ENCODE measurements at places on chromosomes 4 and X. TPM values are rescaled to one million over a fixed set of nuclear protein-coding genes. Genes with fewer than 3 reads are reported as not detected.

- H3K4me1 ChIP-seq: peaks cover 12% of the 10 kb centered on the region
- DNase-seq: no peak
- H3K27me3 ChIP-seq: no peaks in the 10 kb centered on the region
- H3K27ac ChIP-seq: no peak overlapping the region
- H3K36me3 ChIP-seq: no peaks in the 10 kb centered on the region
Observed at GRCh38 chrX:108412783-108413182, 25.4 kb downstream of the COL4A6 start.

The RNF128 gene
- polyA plus RNA-seq: 14.7 TPM

DNA sequence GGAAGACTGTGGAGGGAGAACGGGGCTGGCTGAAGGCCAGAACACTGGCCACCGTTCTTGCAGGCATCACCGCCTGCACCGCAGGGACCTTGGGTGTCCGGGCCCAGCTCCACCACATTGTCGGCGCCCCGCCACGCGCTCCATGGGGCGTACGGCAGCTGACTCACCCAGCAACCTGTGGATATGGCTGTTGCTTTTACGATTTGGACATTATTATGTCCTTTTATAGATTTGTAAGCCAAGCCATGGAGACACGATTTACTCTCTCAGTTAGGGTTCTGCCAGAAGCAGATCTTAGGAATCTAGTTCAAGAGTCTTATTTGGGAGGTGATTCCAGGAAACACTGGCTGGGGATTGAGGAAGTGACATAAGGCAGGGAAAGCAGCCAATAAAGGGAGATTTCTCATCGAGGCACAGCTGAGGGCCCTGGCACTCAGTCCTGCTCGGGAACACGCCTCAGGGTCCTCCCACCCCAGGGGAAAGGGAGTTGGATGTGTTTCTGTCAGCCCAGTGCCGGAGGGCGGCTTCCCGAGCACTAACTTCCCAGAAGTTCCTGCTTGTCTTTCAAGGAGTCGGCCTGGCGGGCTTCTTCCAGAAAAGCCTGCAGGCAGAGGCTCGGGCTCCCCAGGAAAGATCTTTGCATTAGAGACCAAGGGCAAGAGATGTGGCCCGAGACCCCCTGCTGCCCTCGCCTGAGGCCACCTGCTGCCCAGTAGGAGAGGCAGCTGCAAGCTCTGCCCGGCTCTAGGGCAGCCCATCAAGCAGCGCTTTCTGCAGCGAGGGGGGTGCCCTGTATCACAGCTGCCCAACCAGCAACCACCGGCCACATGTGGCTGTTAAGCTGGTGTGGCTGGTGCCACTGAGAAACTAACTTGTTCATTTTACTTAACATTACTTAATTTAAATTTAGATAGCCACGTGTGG lies 52.9 kb downstream of the CRMP1 start:
- H3K36me3 ChIP-seq: no peaks in the 10 kb centered on the region
- H3K4me1 ChIP-seq: no peaks in the 10 kb centered on the region
- H3K4me3 ChIP-seq: no peak overlapping the region
- no peaks in the 10 kb centered on the region for H3K27me3 ChIP-seq

The NDST4 gene
- not detected for polyA plus RNA-seq

- no peak overlapping the region for H3K4me3 ChIP-seq
- no peak for DNase-seq
- H3K27me3 ChIP-seq: peaks cover 15% of the 10 kb centered on the region
Observed at GRCh38 chr4:169774466-169775445, 17.0 kb upstream of the HPF1 start.

The CLIC2 gene
- polyA plus RNA-seq: 0.40 TPM

The BLTP1 gene
- polyA plus RNA-seq: 28.9 TPM

The CLCN4 gene
- 0.31 TPM for polyA plus RNA-seq

The TSPAN7 gene
- 1.6 TPM for polyA plus RNA-seq

GRCh38 chr4:73815145-73815544 lies 21.3 kb upstream of the CXCL6 start:
- H3K4me3 ChIP-seq: no peak overlapping the region
- no peaks in the 10 kb centered on the region for H3K27me3 ChIP-seq
- H3K36me3 ChIP-seq: no peaks in the 10 kb centered on the region
- H3K4me1 ChIP-seq: peaks cover 25% of the 10 kb centered on the region

GRCh38 chrX:125769628-125770027 lies 396.5 kb downstream of the DCAF12L2 start:
- no peaks in the 10 kb centered on the region for H3K36me3 ChIP-seq
- DNase-seq: no peak
- no peaks in the 10 kb centered on the region for H3K27me3 ChIP-seq
- no peak overlapping the region for H3K4me3 ChIP-seq
- H3K27ac ChIP-seq: no peak overlapping the region

GRCh38 chr4:133402616-133403015 lies 253.5 kb downstream of the PCDH10 start:
- H3K4me3 ChIP-seq: no peak overlapping the region

The MAGEA1 gene
- not detected for polyA plus RNA-seq

- DNase-seq: no peak
- H3K36me3 ChIP-seq: no peaks in the 10 kb centered on the region
- no peak overlapping the region for H3K27ac ChIP-seq
- no peaks in the 10 kb centered on the region for H3K27me3 ChIP-seq
Observed at GRCh38 chr4:66501997-66502396, 831.7 kb upstream of the EPHA5 start.

DNA sequence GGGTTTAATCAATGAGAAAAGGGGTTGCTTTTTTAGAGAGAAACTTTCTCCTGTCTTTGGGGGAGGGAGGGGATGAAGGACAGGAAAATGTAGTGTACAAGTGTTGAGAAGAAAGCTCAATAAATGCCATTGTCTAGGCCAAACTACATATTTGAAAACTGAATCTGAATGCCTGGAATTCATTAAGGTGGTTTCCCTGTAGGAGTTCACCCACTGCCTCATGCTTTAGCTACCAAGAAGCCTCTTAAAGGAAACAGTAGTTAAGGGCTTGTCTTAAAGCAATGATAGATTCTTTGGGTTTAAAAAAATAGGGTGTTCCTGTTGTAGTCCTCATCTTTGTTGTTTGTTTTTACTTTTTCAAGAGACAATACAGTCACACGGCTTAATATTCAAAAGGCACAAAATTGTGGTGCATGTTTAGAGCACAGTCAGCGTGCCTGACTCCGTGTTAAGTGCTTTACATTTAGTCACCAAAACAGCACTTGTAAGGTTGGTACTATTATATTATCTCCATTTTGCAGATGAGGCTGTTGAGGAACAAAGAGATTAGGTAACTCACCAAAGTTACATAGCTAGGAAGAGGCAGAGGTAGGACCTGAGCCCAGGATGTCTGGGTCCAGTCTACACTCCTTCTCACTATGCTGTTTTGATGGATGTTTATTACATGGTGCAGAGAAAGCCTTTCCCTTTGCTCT lies 46.0 kb downstream of the FNIP2 start:
- no peak for DNase-seq
- H3K4me3 ChIP-seq: no peak overlapping the region
- H3K36me3 ChIP-seq: no peaks in the 10 kb centered on the region
- no peak overlapping the region for H3K27ac ChIP-seq
- H3K4me1 ChIP-seq: peaks cover 27% of the 10 kb centered on the region

DNA sequence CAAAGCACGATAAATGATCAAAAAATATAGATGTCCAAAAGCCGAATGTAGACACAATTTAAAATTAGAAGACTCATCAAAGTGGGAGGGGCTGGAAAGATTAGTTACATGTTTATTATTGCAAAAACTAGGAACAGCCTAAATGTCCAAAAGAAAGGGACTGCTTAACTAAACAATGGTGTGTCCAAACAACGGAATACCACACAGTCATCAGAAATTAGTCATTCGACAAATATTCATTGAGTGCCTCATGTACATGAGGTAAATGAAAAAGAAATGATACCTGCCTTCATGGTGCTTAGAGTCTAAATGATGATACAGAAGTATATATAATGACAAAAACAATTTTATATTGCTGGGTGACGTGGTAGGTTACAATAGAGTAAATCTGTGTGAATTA lies 139.7 kb downstream of the MAML3 start:
- H3K27me3 ChIP-seq: no peaks in the 10 kb centered on the region

DNA sequence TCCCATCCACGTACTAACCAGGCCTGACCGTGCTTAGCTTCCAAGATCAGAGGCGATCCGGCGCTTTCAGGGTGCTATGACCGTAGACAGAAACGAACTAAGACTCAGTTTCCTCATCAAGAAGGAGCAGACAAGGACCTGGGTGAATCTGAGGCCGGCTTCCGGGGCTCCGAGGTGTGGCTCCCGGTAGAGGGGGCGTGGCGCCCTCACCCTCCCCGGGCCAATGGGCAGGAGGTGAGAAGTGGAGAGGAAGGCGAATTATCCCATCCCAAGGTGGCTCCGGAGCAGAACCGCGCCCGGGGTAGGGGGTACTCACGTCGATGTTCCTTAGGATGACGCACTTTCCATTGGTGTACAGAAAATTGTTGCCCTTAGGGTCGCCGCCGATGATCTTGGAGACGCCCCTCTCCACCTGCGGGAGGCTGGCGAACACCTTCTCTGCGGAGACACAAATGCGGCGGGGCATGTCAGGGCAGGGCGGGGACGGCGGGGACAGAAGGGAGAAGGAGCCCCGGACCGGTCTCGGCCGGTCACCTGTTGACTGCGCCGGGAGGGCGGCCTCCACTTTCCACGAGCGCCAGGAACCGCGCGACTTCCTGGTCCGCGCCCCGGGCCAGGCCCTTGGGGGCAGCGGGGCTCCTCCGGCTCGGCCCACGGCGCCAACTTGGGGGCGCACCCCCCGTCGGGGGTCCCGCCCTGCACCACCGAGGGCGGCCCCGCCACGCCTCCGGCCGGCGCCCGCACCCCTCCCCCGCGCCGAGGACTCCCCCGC lies 616 bp downstream of the WDR1 start:
- no peaks in the 10 kb centered on the region for H3K27me3 ChIP-seq
- peaks cover 30% of the 10 kb centered on the region for H3K4me1 ChIP-seq
- peak overlapping the region; percentile 74 for H3K27ac ChIP-seq
- peaks cover 48% of the 10 kb centered on the region for H3K36me3 ChIP-seq
- peak overlapping the region; percentile 72 for H3K4me3 ChIP-seq
- DNase-seq: no peak

DNA sequence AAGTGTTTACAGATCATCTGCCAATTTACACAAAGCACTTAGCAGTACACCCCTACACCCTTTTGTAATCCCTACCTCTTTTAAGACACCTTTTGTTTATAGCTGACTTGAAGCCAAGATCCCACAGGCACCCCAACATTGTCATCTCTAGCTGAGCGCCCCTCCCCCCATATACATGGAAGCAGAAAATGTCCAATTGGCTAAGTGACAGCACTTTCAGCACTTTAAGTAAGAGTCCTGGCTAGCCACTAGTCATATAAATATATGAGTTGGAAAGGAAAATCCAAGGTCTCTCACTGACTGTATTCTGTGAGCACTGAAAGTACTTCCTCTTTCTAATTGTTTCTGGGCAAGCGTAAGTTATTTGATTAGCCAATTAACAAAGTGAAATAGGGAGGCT lies 108.2 kb downstream of the NSUN7 start:
- DNase-seq: no peak
- H3K4me1 ChIP-seq: peaks cover 2% of the 10 kb centered on the region

The GPR34 gene
- not detected for polyA plus RNA-seq

DNA sequence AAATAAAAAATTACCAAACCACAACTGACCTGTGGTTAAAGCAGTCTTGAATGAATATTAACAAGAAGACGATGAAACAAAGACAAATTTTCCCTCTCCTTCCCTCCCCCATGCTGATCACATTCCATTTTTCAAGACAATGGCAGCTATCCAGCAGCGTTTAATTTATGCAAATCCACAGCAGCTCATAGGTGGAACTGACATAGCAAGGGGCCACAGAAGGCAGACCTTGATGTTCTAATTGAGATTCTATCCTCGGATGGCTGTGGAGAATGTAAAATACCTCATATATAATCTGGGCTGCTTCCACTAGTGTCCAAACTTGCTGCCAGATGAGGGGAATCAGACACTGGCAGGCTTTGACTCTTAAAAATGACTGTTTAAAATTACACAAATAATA lies 211.5 kb downstream of the CHRDL1 start:
- no peaks in the 10 kb centered on the region for H3K27me3 ChIP-seq
- H3K27ac ChIP-seq: no peak overlapping the region
- DNase-seq: no peak

DNA sequence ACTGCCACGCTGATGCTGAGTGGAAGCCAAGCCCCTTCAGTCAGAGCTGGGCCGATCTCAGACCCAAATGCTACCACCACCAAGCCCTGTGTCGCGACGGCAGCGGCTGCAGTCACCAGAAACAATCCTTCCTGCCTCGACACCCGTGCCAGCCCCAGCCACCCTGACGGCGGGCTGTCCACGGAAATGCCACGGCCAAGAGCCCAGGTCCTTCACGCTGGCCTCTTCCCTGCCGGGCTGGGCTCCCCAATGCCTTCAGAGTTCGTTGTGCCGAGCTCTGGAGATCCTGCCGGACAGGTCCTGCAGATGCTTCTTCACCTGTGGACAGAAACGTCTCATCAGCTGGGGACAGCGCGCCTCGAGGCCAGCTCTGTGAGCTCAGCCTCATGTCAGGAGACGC lies 19.5 kb downstream of the LRPAP1 start:
- no peak overlapping the region for H3K4me3 ChIP-seq
- H3K27me3 ChIP-seq: no peaks in the 10 kb centered on the region
- peaks cover 30% of the 10 kb centered on the region for H3K36me3 ChIP-seq
- H3K27ac ChIP-seq: no peak overlapping the region
- no peaks in the 10 kb centered on the region for H3K4me1 ChIP-seq

DNA sequence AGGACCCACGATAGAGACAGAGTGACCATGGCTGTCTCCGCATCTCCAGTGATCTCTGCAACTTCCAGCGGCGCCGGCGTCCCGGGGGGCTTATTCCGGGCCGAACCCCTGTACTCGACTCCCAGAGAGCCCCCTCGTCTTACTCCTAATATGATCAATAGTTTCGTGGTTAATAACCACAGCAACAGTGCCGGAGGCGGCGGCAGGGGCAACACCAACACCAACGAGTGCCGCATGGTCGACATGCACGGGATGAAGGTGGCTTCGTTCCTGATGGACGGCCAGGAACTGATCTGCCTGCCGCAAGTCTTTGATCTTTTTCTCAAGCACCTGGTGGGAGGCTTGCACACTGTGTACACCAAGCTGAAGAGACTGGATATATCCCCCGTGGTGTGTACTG lies 343 bp downstream of the DACH2 start:
- no peaks in the 10 kb centered on the region for H3K4me1 ChIP-seq
- no peak overlapping the region for H3K27ac ChIP-seq
- no peaks in the 10 kb centered on the region for H3K36me3 ChIP-seq
- no peak for DNase-seq
- H3K4me3 ChIP-seq: peak overlapping the region; percentile 21
- peaks cover 14% of the 10 kb centered on the region for H3K27me3 ChIP-seq

The NR0B1 gene
- not detected for polyA plus RNA-seq

DNA sequence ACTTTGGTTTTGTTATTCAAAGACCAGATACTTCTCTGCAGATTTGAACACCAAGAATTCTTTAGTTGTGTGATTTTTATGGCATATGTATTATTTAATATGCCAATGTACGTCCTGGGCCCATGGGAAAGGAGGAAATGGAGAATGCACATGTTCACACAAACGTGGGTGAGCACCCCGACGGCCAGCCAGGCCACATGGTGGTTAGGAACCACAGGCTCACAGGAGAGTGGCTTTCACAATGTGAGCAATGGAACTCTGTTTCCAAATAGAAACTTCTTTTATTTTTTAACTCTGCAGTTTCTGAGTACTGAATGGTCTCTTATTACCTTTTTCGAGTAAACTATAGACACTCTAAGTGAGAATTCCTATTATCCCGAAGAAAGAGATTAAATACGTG lies 58.0 kb upstream of the UNC5C start:
- H3K36me3 ChIP-seq: no peaks in the 10 kb centered on the region
- H3K4me1 ChIP-seq: no peaks in the 10 kb centered on the region
- H3K27ac ChIP-seq: no peak overlapping the region
- H3K4me3 ChIP-seq: no peak overlapping the region

GRCh38 chrX:22276781-22277180 lies 4.1 kb downstream of the CBLL2 start:
- no peaks in the 10 kb centered on the region for H3K36me3 ChIP-seq
- H3K4me3 ChIP-seq: no peak overlapping the region
- no peaks in the 10 kb centered on the region for H3K4me1 ChIP-seq
- no peak overlapping the region for H3K27ac ChIP-seq
- no peaks in the 10 kb centered on the region for H3K27me3 ChIP-seq

Data from keratinocyte (primary cell).